ENCODE measurements at places on chromosomes 6 and 20.

DNA sequence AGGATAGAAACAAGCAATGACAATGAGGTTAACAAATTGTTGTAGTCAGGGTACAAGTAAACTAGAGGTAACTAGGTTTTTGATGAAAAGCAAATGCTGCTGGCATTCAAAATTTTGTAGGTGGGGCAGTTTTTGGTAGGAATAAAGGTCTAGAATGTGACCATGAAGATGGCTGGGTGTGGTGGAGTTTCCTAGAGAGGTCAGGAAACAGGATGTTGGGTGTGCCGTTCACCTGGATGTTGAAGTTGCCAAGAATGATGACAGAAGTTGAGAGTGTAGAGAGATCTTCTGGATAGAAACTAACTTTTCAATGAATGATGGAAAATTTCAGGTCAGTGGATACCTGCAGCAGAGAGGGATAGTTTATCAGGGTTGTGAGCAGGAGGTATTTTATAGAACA is 22.7 kb downstream of the MAPK14 start:
- DNase-seq, result no peak

DNA sequence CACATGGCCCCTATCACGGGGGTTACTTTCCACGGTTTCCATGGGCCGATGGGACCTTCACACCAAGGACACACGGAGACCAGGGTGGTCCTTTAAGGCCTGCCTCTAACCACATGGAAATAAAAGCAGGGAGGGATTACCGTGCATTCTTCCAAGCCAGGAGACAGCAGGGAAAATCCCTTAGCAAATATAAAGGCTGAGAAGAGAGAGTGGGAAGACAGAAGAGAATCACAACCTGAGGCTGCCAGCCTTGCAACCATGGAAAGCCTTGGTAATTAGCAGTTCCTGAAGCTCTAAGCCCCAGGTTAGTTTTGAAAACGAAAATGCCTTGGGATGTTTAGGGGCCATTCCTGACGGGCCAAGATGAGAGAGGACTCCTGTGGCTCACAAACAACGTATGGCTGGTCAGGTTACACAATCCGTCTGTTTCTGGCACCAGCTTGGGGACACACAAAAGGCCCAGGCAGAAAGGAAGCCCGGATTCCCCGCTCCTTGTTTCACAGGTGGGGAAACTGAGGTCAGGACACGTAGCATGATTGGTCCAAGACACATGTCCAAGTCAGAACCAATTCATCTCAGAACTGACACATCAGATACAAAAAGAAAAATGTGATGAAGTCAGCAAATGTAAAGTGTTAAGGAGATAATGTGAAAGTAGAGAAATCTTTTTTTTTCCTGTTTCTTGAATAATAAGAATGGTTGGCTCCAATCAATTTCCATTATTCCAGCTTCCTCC is 2.8 kb downstream of the PREX1 start:
- DNase-seq, result no peak

DNA sequence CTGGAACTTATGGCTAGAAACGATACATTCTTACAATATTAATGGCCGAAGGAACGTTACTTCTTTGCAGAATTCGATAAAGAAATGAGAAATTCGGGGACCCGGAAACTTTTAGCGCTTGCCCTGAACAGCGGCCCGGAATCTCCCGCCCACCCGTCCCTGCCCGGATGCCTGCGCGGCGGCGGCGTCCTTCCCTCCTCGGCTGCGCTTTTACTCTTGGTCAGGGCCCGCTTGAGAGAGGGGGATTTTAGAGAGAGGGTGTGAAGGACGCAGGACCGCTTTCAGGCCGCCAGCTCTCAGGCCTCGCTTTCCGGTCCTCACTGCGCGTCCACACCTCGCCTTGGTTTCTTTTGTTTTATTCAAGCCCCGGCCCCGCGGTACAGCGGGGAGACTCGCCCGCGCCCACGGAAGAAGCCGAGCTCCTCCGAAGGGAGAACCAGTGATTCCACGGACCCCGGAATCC is 243.7 kb downstream of the ARID1B start:
- DNase-seq, result no peak

GRCh38 chr6:165817148-165817547 is 154.1 kb upstream of the PDE10A start:
- no peak for DNase-seq

DNA sequence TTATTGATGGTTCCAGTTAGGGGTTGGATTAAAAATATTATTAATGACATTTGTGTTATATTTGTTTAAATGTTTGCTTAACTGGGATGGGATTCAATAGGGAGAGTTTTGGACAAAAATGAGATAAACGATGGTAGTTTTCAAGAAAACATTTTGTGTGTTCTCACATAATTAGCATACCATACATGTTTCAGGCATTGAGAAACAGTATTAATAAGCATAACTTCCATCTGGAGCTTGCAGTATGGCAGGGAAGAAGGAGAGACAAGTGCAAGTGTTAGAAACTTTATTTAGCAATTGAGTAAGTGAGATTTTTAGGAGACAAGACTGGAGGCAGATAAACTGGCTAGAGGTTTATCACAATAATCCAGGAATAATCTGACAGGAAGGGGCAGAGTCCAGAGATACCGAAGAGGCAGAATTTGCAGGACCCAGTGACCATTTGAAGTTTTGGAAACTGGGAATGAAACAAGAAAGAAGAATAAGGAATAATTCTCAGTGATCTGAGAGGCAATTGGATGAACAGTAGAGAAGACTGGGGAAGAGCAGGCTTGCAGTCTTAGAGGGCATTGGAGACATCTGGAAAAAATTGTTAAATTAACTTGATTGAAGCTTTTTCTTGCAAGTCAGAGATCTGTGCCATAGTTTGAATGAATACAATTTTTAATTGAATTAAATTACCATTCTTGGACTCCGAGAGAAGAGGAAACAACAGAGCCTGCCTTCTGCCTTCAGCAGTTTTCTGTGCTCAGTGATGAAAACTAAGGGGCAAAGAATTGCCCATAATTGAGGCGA is 73.0 kb upstream of the PTCHD4 start:
- no peak for DNase-seq

- no peak for DNase-seq
Measured at GRCh38 chr6:142444881-142445301, 143.1 kb downstream of the ADGRG6 start.

- no peak for DNase-seq
Measured at GRCh38 chr6:50905297-50905696, 86.6 kb downstream of the TFAP2B start.

- peak; percentile 62 for DNase-seq
Measured at GRCh38 chr6:26187981-26188635, 100.9 kb downstream of the HFE start.

- no peak for DNase-seq
Measured at GRCh38 chr6:12624142-12624837, 92.3 kb upstream of the PHACTR1 start.

- no peak for DNase-seq
Measured at GRCh38 chr6:90730151-90730673, 143.3 kb upstream of the MAP3K7 start.

DNA sequence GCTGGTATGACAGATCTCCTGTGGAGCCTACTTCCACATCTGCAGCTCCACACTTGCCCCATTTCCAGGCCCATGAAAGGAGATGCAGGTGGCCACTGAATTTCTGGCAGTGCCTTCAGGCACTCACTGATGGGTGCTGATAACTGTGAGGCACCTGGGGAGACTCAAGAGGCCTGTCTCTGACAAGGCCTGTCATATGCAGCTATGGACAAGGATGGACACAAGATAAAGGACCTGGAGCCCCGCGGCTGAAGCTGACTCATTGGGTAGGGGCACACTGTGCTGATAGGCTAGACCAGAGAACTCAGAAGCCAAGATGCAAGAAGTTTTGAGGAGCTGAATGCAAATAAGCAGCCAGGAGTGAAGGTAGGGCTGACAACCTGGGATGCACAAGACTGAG is 81.0 kb upstream of the LRFN2 start:
- no peak for DNase-seq

DNA sequence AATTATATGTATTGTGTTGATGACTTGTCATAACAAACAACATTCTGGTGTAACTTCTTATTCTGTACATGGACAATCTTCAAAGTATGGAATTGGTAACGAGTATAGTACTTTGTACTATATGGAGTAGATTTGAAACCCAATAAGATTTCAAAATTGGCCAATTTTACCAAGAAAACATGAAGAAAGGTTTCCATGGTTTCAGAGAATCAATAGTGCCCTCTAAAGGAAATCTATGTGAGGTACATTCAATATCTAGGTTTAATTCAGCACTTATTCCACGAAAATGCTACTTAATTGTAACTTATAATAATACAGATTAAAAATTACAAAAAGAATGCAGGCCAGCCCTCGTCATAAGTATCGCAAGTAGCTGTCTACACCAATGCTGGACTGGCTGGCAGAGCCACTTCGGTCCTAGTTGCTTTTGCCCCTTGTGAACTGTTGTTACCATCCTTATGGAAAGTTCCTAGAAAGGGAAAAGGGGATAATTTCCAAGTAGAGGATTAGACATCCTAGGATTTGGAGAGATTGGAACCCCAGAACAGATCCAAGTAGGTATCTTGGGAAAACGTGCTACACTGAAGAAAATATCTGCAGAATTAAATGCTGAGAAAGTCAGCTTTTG is 70.9 kb downstream of the LCA5 start:
- DNase-seq, result no peak

GRCh38 chr20:33653900-33654596 is 8.1 kb upstream of the C20orf144 start:
- no peak for DNase-seq

- no peak for DNase-seq
Measured at GRCh38 chr6:155418017-155418761, 37.5 kb downstream of the NOX3 start.

DNA sequence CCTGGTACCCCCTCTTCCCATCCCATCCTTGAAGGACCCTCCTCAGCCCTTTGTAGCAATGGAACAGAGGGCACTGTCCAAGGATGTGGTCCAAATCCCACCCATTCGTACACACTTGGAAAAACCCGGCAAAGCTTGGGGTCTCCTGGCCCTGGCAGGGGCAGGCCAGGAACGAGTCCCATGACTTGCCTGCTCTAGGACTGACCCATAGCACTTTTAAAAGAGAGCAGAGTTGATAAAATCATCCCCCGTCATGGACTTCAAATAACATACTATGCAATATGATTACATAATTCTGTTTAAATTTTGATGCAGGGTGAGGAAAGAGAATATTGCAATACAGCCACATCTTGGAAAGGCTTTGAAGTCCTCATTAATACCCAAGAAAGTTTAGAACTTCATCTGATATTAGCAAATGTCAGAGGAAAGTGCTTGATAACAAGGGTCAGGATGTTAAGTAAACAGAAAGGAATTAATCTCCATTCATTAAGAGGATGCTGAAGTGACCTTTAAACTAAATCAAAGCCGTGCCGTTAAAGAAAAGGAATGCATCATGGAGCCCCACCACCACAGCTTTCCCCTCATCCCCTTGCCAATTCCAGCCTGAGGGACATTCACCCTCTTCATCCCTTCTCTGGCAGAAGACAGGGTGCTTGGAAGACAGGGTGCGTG is 60.7 kb upstream of the NXT1 start:
- DNase-seq, result no peak

DNA sequence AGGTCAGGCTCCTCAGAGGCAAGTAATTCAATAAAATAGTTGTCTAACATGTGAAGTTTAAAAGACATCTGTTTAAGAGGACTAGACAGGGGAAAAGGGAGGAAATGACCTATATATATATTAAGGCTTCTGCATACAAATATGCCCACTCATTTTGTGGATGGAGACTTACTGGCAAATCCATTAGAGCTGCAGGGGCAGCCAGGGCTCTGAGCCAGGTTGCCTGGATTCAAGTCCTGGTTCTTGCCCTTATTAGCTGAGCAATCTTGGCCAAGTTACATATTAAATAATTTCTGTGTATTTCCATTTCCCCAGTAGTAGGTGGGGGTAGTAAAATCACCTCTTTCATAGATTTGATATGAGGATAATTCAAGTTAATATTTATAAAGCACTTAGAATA is 287.0 kb upstream of the RIMS1 start:
- no peak for DNase-seq

DNA sequence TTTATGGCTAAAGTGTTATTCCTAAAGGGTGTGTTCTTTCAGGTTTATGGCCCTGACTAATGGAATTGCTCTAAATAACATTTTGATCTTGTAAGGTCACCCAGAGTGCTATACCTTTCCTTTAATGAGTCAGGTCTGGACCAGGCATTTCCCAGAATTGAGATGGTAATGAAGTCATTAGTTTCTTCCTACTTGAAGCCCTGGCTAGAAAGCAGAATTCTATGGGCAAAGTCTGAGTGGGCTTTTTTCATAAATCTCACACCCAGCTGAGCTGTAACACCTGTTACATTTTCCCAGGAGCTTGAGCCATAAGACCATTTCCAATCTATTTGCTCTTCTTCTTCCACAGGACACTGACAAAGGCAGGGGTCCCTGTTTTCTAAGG is 122.0 kb upstream of the ID4 start:
- no peak for DNase-seq

GRCh38 chr20:62310757-62311121 is 7.9 kb downstream of the ADRM1 start:
- DNase-seq, result no peak

DNA sequence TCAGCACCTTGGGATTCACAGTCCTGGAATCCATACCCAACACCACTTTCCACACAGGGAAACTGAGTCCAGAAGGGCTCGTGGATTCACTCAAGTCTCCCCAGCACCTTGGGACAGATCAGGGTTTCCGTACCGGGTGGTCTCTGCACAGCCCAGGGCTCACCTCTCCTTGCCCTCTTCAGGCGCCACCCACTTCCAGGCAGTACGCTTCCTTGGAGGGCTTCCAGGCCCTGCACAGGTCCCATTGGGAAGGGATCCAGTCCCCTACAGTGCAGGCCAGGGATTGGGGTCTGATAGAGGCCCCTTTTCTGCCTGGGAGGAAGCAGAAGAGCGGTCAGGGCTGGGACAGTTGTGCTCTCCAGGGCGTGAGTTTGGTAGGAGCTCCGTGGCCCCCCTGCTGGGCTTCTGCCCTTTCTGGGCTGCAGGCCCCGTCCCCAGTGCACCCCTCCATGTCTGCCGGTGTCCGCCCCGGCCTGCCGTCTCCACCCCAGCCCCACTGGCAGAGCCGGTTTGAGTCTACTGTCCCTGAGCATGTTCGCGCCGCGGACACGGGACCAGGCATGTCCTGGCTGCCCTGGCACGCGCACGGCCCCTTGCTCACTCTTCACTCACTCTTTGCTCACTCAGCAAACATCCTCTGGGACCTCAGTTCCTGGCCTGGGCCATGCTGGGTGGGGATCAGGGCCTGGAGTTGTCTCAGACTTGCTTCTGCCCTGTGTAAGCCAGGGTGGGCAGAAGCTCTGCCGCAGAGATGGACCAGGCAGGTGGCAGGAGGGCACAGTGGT is 12.6 kb downstream of the SRC start:
- no peak for DNase-seq

DNA sequence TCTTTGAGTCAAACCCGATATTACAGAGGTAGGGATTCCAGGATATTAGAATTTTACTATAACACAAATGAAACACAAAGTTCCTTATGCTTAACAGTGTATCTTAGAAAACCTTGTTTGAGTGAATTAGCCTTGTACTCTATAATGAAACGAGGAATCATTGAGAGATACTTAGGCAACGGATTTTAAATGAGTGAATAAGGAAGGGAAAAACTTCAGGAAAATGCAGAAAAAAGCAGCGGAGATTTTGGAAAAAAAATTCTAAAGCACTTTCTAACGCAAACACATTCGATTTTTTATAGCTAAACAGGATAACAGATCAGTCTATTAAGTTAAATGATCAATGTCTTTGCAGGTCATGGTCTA is 137.3 kb downstream of the HFE start:
- no peak for DNase-seq

All from ecto neural progenitor cell (in vitro differentiated cells).